Glutamatergic neuron (in vitro differentiated cells): ENCODE measurements at places on chromosomes 7 and 10.

GRCh38 chr7:135791543-135792362 lies 43.1 kb upstream of the FAM180A start:
- no peak for DNase-seq

DNA sequence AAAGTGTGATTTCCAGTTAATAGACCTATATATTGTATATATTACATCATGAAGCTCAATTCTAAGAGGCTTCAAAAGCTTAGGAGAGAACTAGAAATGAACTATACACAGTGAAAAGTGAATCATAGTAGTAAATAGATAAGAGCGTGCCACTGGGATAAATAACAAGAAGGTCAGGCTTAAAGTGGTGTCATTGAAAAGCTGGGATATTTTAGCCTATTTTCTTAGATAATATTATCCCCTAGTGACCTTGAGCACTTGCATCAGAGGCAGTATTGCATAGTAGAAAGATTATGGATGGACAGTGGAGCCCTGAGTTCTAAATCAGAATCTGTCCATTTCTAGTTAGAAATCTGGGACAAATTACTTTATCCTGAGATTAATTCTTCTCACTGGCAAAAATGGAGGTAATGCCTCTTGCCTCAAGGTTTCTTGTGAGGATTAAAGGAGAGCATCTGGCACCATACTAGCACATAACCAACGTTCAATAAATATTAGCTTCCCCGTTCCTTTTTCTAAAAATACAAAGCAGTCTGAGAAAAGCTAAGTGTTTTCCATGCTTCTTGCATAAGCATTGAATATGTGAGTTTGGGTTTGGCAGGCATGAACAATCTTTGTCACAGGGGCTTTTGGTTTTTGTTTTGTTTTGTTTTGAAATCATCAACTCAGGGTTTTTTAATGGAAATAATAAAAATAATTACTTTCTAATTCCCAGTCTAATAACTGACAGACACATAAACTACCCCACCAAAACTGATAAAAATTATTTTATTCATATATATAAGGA lies 27.3 kb upstream of the MACC1 start:
- no peak for DNase-seq

GRCh38 chr10:124641282-124642087 lies 102.7 kb downstream of the FAM53B start:
- DNase-seq: no peak

GRCh38 chr7:140017543-140017942 lies 45.2 kb downstream of the PARP12 start:
- no peak for DNase-seq

- DNase-seq: no peak
Measured at GRCh38 chr7:92633211-92633906, 43.2 kb upstream of the FAM133B start.

GRCh38 chr10:125020871-125021270 lies 78.9 kb downstream of the ZRANB1 start:
- no peak for DNase-seq

DNA sequence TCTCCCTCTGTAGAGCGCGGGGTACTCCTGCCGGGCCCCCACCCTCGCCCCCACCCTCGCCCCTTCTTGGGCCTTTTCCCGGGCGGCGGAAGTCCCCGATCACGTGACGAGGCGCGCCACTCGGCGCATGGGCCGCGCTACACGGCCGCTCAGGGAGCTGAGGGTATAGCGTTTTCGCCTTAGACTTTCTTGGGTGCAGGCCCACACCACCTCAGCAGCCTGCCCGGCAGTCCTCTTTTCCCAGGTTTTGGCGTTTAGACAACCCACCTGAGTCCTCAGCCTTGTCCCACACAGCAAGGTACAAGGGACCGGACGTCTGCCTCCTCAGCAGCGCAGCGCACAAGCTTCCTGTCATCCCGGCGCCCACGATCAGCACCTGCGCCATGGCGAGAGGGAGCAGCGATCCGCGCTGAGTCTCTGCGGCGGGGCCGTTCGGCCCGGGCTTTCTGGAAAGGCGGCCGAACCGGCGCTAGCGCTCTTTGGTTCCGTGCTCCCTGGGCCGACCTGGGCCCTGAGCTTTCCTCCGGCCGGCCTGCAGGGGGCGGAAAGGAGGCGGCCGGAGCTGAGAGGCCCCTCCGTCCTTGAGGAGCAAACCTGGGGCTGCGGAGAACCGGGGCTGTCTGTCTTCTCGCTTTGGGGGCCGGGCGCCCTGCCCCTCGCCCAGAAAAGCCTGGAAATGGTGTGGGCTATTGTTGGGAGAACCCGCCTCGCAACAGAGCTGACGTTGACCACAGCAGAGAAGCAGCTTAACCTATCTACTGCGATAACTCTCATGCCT lies at the start of gene RNLS:
TSS of gene RNLS (minus strand) at position 513 of the 778 bp plus-strand sequence.
- peak; percentile 78 for DNase-seq

GRCh38 chr7:27960415-27960814 lies 220.2 kb downstream of the JAZF1 start:
- no peak for DNase-seq

DNA sequence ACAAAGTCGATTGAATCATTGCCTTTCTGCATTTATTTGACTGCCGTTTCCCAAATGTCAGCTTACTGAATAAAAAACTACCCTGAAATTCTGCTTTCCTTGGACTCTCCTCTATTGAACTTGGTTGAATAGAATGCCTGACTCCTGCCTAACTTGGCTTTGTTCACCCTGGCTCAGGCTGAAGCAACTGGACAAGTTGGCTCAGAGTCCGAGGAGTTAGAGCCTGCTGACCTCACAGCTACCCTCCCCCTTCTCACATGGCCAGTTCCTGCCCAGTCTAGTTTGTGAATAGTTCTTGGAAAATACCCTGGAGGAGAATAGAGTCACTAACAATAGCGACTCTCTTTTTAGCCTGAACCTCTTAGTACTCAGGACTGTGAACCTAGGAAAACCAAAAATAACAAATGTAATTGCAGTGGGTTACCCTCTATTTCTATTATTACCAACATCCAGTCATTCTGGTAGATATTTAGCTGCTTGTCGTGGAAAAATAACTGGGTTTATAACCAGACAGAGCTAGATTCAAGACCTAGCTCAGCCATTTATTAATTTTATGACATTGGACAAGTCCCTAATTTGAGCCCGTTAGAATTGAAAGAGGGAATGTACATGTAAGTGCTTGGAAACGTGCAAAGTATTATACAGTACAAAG lies 17.3 kb upstream of the NRBF2 start:
- no peak for DNase-seq

DNA sequence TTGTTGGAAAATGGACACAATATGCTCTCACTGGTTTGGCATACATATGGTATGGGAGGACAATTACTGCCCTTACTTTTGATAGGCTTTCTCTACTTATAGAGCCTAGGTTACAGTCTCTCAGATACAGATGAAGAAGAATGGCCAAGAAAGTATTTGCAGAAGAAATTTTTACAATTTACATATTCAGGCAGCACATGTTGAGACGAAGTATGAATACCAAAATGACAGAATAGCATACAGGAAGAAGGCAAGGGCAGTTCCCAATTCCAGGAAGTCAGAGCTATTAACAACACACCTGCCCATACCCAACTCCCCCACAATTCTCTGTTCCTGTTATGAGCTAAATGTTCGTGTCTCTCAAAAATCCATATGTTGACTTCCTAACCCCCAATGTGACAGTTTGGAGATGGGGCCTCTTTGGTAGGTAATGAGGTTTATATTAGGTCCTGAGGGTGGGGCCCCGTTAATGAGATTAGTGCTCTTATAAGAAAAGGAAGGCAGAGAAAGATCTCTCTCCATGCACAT lies 67.8 kb downstream of the DOCK4 start:
- no peak for DNase-seq

DNA sequence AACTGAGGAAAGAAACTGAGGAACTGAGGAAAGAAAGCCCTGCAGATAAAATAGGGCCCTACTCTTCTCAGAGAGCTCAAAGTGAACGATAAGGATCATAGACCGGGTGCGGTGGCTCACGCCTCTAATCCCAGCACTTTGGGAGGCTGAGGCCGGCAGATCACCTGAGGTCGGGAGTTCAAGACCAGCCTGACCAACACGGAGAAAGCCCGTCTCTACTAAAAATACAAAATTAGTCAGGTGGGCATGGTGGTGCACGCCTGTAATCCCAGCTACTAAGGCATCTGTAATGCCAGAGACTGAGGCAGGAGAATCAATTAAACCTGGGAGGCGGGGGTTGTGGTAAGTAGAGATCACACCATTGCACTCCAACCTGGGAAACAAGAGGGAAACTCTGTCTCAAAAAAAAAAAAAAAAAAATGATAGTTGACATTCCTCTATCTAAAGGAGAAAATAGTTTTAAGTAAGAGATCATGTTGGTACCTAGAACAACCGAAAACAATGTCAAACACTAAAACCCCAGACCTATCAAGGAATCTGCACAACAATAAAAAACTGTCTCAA lies 2.5 kb downstream of the MKRN1 start:
- no peak for DNase-seq

GRCh38 chr7:142385491-142386340 lies 127.9 kb upstream of the PRSS58 start:
- DNase-seq: peak; percentile 55

- no peak for DNase-seq
Measured at GRCh38 chr7:67045496-67045995, 48.9 kb downstream of the TYW1 start.

DNA sequence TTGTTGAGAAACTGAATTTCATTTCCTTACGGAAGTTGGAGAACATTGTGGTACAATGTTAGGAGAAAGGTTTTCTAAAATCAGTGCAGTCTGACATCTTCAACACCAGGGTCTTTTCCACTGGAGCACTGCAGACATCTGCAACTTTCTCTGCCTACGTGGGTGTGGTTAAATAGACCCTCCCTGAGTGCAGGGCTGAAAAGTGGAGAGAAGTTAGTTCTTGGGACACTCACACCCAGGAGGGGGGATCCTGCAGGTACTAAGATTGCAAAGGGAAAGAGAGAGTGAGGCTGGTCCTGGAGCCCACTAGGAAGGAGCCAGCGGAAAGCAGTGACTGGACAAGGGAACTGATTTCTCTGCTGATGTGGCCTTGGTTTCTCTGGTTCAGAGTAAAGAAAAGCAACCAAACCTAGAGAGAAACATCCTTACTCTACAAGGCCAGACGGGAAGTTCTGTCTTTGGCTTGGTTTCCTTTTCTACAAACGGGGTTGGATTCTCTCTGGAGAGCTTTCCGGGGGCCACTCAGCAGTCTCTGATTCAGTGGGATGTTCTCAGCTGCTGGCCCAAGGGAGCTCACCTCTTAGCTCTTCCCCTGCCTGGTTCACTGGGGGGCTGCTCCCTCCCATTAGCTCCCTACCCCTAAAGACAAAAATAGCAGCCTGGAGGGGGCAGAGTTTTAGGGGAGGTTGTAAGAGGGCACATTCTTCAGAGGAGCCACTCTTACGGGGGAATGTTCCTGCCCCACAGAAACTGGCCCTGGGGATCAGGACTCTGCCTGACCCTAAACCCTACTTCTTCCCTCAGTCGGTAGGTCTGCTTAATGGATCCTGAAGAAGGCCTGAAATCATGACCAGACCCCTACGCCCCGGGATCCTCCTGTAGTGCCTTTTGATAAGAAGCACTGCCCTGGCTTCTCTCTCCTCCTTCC lies 2.7 kb downstream of the UPP1 start:
- no peak for DNase-seq
